ENCODE measurements at places on chromosomes 4 and X. TPM values are rescaled to one million over a fixed set of nuclear protein-coding genes. Genes with fewer than 3 reads are reported as not detected.

GRCh38 chr4:123305736-123306135 lies 90.9 kb upstream of the SPRY1 start:
- DNase-seq: no peak

CXCR3 gene
- 0.17 TPM for polyA plus RNA-seq

DNA sequence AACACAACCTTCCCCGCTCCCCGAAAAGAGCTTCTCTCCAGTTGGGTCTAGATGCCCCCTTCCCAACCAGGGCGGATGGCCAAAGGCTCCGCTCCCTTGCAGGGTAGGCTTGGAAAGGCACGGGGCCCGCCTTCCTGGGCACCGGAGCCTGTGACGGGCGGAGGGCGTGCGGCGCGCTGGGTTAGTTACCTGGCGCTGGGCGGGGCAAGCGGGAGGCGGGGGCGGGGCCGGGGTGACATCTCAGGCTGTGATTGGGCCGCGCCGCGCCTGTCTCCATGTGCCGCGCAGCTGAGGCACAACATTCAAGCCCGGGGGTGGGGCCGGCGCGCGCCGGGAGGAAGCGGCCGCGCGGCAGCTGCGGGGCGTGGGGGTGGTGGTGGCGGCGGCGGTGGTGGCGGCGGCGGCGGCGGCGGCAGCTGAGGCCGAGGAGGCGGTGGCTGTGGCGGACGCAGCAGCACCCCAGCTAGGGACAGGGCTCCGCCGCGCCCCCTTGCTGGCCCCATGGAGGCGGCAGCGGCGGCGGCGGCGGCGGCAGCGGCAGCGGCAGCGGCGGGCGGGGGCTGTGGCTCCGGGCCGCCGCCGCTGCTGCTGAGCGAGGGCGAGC lies at the start of gene REPS2:
TSS of gene REPS2 (plus strand) at position 298 of the 604 bp plus-strand sequence. CDS start at position 502, 204 bp downstream.
- DNase-seq: peak; percentile 74

GRID2 gene
- 5.6 TPM for polyA plus RNA-seq

EGFL6 gene
- 23.1 TPM for polyA plus RNA-seq

ANOS1 gene
- polyA plus RNA-seq: 10.3 TPM

GRCh38 chr4:88035292-88035691 lies 27.9 kb downstream of the PKD2 start:
- no peak for DNase-seq

DNA sequence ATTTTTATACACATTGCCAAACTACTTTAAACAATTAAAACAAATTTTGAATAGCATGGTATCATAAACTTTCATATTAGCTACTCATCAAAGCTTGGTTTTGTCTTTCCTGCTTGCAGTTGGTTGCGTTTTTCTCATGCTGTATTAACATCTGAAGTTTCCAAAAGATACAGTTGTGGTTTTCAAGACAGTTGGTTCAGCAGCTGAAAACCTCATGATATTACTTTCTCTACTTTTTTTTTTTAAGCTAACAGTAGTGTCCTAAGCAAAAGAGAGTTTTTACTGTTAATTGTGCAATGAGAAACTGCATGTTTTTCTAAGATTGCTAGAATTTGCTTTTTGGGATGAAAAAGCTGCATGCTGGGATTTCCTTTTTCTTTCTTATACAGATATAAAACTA lies 15.2 kb downstream of the RUFY3 start:
- DNase-seq: no peak

DNA sequence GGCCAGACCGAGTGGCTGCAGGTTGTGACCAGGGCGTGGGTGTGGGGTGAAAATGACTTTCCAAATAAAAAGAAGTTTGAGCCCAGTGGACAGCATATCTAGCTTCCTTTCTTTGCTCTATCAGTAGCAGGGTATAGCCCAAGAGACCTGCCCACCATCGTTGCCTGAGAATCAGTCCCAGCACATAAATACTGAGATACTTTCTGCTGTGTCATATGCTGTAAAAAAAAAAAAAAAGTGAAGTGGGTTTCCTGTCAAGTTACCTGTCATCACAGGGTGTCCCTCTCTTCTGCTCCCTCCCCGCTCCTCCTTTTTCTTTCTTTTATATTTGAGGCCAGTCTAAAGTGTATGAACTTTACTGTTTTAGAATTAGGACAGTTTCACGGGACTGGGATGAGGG lies 330.3 kb upstream of the BOD1L1 start:
- no peak for DNase-seq

MEPE gene
- not detected for polyA plus RNA-seq

RASGEF1B gene
- polyA plus RNA-seq: 12.0 TPM

- no peak for DNase-seq
Measured at GRCh38 chrX:18748499-18748898, 41.1 kb downstream of the PPEF1 start.

DNA sequence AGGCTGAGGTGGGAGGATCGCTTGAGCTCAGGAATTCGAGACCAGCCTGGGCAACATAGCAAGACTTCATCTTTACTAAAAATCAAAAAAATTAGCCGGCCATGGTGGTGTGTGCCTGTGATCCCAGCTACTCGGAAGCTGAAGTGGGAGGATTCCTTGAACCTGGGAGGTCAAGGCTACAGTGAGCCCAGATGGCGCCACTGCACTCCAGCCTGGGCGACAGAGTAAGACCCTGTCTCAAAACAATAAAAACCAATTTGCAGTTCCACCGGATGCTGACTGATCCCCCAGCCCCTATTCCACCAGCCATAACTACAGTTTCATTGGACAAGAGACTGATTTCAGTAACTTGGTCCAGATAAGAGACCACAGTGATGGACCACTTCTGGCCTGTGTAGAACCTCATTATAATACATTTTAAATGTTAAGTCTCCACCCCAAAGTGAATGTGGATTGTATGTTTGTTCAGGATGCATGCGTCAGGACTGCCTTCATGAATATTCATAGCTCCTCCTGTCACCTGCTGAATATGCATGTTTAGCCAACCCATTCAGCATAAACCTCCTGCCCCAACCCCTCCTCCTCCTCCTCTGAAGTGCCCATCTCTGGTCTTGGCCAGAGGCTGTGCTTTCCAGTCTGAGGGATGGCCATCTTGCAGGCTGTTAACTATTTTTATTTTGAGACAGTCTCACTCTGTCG lies 2.3 kb upstream of the SLBP start:
- DNase-seq: no peak

GRCh38 chr4:120010646-120011045 lies 56.0 kb downstream of the MAD2L1 start:
- no peak for DNase-seq

GRCh38 chr4:157315968-157316367 lies 95.4 kb downstream of the GRIA2 start:
- no peak for DNase-seq

DNA sequence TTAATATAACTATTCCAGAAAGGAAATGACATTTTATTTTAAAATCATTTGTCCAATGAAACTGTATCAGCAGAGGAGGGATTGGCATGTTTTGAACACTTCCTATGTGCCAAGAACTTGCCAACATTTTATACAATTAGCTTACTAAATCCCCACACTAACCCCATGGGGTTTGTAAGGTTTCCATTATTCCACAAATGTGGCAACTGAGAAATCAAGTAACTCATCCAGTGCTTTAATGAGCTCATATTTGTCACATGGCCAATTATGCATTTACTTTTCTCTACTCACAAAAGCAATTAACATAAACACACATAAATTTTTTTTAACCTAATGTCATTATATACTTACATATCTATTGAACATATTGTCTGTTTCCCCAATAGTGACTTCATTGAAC lies 37.3 kb downstream of the MANBA start:
- DNase-seq: no peak

DNA sequence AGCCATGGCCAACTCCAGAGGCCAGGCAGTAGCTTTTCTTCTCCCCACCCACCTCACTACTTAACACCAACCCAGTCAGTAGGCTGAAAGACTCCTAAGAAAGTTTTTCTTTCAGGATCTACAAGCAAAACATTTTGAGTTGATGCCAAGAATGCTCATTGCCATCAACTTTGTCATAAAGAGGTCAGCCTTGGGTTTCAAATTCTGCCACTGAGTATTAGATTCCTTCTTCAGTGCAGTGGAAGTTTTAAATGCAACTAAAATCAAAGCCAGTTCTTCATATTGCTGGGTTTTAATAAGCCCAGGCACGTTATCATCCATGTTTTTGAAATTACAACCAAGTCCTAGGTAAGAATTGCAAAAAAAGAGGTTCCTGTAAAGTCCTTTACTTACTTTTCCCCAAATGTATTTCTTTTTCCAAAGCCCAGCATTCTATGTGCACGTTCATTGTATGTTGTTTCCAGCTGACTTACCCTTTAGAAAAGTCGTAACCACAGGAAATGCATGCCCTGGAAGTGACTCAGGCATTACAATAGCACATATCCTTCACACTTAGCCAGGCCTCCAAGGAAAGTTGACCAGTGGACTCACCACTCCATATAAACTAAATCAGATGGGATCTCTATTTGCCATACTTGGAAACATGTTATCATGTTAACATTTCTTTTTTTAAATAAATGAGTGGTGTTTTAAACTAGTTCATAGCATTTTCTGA lies 229.9 kb downstream of the SOX3 start:
- DNase-seq: no peak

GRCh38 chr4:166594326-166594946 lies 639.9 kb downstream of the SPOCK3 start:
- DNase-seq: peak; percentile 32

- DNase-seq: no peak
Measured at GRCh38 chrX:73847100-73847499, 284.1 kb downstream of the CHIC1 start.

TRIM61 gene
- polyA plus RNA-seq: 5.1 TPM

GRCh38 chrX:31580227-31580626 lies 508.4 kb upstream of the FTHL17 start:
- no peak for DNase-seq

GRCh38 chr4:2702361-2702760 lies 53.8 kb downstream of the TNIP2 start:
- no peak for DNase-seq

SPIN4 gene
- 26.9 TPM for polyA plus RNA-seq

GRCh38 chr4:84582302-84582987 lies 482 bp upstream of the CDS1 start:
- DNase-seq: peak; percentile 91

GRCh38 chr4:168864821-168865541 lies 145.1 kb downstream of the CBR4 start:
- peak; percentile 66 for DNase-seq

Measured in left kidney (tissue), 8 donors.